SK-N-DZ (cell line): ENCODE measurements at places on chromosomes 5 and 9.

GRCh38 chr5:143390941-143391340, 12.5 kb downstream of the NR3C1 start:
- DNase-seq: no peak

GRCh38 chr5:75306746-75307145, 30.3 kb upstream of the HMGCR start:
- no peak for DNase-seq

GRCh38 chr9:38088006-38088925, 19.2 kb upstream of the SHB start:
- peak; percentile 65 for DNase-seq

DNA sequence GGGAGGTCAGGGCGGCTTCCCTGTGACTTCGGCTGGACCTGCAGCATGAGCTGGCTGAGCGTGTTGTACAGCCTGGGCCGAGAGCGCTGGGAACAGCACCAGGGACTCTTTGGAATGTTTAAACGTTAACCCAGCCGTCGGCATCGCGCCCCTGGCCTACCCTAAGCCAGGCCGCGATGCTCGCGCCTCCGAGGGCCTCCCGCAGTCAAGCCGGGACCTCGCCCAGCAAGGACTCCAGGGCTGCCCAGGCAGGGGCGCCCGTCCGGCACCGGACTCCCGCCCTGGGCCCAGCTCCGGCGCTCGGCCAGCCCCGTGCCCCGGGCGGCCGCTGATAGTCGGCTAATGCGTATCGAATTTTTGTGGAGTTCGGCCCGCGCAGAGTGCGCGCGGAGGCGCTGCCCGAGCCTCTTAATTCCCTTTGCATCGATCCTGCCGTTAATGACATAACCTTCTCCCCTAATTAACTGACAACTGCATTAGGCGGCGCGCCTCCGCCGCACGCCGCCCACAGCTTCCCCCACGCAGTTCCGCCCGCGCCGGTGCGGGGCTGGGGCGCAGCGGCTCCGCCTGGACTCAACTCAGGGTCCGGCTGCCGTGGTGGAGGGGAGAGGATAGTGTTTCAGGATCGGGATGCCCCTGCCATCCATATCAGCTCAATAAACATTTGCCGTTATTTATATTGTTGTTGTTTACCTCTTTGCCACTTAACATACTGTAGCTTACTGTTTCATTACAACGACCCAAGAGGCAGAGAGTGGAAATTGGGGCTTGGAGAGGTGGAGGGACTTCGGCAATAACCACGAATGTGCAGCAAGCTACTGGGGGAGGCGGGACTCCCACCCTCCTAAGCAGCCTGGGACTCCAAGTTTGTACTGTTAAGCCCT, 28.8 kb upstream of the CDC23 start:
- peak; percentile 66 for DNase-seq

DNA sequence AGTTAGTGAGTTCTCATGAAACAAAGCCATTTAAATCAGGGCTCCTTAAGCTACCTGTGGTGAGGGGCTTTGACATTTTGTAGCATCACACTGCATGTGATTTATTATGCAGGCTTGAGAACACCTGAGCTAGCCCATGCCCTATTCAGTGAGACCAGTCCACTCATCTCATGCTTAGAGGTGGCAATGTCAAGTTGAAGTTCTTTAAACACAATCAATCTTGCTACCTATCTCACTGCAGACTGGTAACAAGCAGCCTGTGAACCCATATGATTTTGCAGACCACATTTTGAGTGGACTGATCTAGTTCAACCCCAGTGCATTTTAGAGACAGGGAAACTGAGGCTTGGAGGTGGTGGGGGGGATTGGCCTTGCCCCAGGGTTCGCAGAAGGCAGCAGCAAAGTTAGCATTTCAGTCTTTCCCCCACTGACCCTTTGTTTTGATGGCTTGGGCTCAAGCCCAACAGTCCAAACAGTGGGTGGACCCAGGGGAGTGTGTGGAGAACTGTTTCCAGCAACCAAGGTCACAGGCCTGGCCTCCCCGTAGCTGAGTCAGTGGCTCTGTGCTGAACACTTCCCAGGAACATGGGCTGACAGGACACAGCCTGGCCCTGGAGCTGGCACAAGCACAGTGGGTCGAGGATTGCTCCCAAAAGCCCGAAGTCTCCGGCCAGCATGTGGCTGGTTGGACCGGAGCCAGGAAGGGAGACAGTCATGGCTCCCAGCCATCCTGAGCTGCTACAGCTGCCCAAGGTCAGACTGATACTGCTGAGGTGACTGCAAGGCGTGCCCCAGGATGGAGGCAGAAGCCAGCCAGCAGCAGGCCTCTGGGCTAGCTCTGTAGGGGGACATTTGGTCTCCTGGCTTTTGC, 95.3 kb downstream of the RGS3 start:
- no peak for DNase-seq

DNA sequence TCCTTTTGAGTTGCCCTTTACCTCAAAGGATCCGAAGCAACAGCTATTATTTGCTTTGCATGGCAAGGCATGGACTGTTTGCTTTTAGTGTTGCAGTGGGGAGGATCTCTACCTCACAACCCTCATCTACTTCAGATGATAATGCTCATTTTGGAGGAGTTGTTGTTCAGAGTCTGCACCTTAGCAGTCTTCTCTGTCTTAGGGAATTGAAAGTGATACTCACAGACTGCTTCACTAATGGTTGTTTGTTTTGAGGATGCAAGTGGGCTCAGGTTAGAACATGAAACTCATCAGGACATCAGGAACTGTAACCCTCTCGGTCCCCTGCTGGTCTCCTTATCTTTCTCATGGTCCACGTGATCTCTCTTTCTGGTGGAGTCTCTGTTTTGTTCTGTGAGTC, 172.9 kb upstream of the ANKH start:
- no peak for DNase-seq
